ENCODE measurements at places on chromosomes 6 and 20.
A peak's percentile ranks its signal among the peaks of the same experiment; 100 is the strongest.

DNA sequence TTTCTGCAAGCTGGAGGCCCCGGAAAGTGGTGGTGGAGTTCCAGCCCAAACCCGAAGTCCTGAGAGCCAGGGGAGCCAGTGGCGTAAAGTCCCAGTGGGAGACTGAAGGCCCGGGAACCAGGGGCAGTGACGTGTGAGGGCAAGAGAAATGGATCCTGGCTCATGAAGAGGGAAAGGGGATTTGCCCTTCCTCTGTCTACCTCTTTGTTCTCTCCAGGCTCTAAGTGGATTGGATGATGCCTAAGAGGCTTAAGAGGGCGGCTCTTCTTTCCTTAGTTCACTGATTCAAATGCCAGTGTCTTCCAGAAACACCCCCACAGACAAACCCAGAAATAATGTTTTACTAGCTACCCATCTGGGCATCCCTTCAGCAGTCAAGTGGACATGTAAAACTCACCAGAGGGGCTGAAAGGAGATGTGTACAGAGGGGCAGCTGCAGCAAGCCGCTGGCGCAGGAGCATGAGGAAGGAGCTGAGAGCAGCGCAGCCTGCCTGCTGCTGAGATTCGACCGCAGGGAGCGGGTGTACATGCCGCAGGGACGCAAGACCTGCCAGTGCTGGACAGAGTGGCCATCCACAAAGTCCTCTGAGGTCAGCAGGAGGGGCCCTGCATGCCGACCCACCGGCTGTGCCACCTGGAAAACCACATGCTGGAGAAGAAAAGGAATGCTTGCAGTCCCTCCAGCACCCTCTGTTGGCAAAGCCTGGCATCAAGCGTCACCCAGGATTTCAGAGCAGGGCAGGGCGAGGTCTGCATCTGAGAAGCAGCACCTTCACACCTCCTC, 29.5 kb downstream of the CDYL start:
- peak; percentile 49 for DNase-seq

- no peak for DNase-seq
These were observed 326.5 kb upstream of the RUNX2 start for GRCh38 chr6:45001663-45002062.

GRCh38 chr20:49832632-49833327, 20.2 kb downstream of the SLC9A8 start:
- DNase-seq, result peak; percentile 32

- no peak for DNase-seq
These were observed 111.7 kb downstream of the TRERF1 start for GRCh38 chr6:42339991-42340401.

DNA sequence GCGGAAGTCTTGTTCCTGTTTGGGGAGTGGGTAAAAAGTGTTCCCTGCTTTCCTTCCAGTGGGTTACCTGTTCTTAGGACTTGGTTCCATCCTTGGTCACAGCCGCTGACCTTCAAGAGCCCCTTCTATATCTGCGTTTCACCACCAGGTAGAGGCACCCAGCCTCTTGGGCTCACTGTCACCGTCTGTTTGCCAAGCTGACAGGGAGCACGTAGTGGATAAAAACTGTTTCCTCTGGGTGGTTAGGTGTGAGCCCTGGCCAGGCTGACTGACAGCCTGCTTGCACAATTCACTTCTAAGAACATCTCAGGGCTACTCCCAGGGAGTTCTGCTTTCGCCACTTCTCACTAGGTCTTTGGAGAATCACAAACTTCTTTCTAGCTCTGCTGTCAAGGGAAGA, 1.8 kb upstream of the JPH2 start:
- DNase-seq, result peak; percentile 55
